ENCODE measurements at places on chromosomes 16 and 17.

GRCh38 chr17:66021757-66022156 lies 170.2 kb downstream of the CEP112 start:
- no peak for DNase-seq

DNA sequence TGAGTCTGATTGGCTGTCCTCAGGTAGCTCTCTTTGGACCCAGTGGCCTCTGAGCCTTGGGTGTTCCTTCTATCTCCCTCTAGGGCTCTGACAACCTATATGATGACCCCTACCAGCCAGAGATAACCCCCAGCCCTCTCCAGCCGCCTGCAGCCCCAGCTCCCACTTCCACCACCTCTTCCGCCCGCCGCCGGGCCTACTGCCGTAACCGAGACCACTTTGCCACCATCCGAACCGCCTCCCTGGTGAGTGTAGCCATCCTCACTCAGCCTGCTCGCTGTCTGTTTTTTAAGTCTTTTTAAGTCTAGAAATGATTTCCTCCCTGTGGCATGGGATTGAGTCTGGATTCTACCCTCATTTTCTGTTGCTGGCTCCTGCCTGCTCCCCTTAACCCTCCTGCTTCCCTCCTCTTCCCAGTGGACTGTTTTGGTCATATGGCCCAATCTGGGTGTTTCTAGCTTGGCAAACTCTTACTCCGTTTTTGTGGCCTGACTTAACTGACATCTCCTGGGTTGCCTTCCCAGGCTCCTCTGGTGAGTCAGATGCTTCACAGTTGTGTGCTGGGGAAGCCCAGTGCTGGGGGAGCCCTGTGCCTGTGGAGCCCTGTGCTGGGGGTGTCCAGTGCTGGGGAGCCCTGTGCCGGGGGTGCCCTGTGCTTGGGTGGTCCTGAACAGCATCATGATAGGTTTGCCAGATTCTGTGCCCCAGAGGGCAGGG lies 9.9 kb downstream of the TAOK2 start:
- DNase-seq = no peak

DNA sequence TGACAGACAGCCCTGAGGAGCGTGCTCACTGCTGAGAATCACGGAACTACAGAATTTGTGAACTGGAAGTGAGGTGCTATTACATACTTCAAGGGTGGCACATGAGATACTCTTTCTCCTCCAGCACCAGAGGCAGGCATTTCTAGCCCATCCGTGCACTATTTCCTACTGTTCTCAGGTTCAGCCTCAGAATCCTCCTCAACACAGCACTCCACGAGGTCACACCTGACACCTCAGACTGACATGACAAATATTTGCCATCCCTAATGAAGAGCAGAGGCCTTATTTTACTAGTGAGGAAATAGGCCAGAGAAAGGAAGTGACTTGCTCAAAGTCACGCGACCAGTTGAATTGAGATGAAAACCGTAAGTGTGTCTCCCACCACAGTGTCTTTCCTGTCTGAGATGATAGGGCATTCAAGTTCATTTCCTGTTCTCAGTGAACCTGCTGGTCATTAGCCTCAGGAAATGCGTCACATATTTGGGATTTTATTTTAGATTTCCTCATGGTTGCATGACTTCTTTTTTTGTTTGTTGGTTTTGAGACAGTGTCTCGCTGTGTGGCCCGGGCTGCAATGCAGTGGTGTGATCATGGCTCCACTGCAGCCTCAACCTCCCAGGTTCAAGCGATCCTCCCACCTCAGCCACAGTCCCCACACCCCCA lies 23.6 kb downstream of the SEZ6 start:
- peak; percentile 34 for DNase-seq

- DNase-seq = no peak
These were observed 13.9 kb upstream of the NCBP3 start for GRCh38 chr17:3859940-3860339.

DNA sequence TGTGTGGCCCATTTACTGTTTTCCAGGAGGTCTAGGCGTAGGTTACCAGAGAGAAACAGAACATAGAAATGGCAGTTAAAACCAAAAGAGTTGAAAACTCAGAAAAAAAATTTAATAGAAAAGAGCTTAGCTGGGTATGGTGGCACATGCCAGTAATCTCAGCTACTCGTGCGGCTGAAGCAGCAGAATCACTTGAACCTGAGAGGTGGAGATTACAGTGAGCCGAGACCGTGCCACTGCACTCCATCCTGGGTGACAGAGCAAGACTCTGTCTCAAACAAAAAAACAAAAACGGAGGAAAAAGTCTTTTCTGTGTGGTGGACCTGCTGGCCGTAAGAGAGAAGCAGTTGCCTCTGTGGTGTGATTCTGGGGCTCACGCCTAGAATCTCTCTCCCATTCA lies 35.8 kb downstream of the MRTFB start:
- no peak for DNase-seq

DNA sequence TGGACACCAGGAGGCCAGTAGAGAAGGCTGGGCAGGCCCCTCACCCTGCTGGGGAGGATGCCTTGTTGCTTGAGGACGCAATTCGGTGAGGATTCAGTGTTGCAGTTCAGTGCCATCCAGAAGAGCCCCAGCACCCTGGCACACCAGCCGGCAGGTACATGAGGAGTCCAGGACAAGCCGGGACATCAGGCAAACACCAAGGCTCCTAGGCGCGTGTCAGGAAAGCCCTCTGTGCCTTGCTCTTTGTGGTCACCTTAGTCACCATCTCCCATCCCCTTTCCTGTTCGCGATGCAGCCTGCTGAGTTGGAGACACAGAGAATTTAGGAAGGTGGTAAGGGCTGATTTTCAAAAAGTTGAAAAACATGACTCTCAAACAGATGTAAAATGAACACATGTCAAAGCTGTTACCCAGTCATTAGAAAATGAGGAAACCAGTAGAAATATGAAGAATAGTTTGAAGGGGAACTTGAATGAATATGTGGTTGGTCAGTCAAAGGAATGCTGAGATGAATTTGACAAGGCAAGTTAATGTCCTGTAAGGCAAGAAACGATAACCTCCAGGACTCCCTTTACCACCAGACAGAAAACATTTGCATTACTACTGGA lies 2.3 kb upstream of the NCBP3 start:
- no peak for DNase-seq

DNA sequence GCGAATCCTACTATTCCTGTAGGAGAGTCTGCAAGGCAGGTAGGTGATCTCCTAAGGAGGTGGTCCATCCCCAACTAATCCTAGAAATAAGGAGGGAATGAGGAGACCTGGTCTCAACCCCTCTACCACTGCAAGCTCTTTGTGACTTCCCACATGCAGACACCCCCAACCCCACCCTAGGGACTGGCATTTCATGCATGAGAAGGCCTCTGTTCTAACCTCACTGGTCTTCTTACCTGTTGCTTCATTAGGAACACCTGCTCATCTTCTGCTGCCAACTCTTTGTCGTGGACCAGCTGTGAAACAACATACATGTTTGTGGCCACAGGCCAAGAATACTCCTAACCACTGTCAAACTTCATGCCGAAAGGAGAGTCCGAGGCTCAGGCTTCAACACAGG lies 22.6 kb downstream of the DYNC1LI2 start:
- peak; percentile 31 for DNase-seq

- no peak for DNase-seq
These were observed 25.9 kb upstream of the FAAP100 start for GRCh38 chr17:81578038-81578441.

DNA sequence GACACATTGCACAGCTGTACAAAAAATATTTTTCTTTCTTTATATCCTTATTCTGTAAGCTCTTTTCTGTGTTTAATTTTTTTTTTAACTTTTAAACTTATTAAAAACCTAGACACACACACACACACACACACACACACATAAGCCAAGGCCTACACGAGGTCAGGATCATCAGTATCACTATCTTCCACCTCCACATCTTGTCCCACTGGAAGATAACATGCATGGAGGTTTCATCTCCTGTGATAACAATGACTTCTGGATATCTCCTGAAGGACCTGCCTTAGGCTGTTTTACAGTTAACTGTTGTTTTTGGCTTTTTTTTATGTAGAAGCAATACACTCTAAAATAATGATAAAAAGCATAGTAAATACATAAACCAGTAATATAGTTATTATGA lies 71.2 kb downstream of the TNRC6C start:
- no peak for DNase-seq

DNA sequence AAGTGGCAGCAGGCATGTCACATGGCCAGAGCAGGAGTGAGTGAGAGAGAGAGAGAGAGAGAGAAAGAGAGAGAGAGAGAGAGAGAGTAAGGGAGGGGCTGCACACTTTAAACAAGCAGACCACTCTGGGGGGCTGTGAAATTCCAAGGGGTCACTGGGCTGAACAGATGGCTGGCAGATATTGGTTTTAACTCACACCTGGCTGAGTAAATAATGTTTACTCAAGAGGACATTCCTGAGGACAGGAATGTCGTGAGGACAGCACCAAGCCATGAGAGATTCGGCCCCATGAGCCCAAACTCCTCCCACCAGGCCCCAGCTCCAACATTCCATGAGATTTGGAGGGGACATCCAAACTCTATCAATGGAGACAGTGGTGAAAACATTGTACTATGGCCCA lies 269.7 kb downstream of the CBLN1 start:
- DNase-seq = no peak

- DNase-seq = no peak
These were observed 22.2 kb downstream of the SLC38A8 start for GRCh38 chr16:84020353-84020752.

GRCh38 chr16:69796285-69797118 lies 34.4 kb downstream of the WWP2 start:
- no peak for DNase-seq

- no peak for DNase-seq
These were observed 4.7 kb downstream of the ITGAE start for GRCh38 chr17:3796110-3796821.
